ENCODE measurements at places on chromosomes 2 and 18.
A peak's percentile ranks its signal among the peaks of the same experiment; 100 is the strongest.

- DNase-seq: no peak
Measured at GRCh38 chr2:44546459-44547127, 184.8 kb downstream of the CAMKMT start.

DNA sequence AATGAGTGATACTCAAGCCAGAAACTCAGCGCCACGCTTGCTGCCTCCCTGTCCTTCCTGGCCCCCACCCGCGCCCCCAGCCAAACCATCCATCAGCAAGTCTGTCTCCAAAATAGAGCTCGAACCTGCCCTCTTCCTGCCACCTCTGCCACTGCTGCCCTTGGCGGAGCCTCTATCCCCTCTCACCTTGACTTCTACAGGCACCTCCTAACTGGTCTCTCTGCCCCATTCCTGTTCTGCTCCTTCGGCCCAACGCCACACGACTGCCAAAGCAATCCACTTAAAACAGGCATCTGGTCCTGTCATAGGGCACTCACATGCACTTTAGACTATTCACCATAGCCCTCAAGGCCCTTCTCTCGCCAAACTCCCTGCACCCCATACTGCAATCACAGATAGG is 210.3 kb upstream of the SMAD2 start:
- no peak for DNase-seq

DNA sequence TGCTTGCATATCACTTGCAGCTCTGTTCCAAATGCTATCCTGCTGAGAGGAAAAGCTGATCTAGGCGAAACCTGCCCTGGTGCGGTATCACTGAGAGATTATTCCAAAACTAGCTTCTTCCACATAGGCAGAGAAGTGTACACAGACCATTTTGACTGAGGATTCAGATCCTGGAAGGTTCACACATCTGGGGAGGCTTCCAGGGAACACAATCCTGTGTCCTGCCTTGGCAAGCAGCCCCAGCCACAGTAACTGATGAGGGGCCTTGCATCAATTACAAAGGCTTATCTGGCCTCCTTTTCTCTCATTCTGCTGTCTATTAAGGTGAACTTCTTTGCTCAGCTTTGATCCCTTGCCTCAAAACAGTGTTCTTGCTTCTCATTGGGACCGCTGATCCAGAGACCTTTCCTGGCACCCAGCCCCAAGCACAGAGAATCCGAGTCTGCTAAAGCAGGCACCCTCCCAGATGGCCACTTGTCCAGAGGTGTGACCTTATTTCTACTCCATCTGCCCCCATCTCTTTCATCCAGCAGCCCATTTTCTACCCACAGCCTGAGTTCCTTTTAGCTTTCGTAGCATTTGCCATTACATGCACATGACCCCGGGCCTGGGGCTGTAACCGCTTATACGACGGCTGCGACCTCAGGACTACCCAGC is 52.3 kb upstream of the ZFP36L2 start:
- no peak for DNase-seq

DNA sequence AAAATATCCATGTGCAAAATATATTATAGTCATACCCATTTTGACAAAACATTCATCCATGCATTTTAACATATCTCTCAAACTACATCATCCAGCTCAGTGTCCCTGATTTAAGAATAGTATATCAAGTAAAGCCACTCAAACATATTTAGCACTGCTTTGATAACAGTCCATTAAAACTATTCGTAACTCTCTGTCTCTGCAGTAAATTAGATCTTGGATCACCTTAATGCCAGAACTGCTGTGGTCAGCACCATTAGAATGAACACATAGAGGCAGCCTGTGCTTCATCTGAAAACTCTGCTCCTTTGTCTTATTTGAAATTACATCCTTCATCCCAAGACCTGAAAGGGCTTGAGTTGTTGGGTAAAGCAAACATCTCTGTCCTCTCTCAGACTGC is 234.0 kb downstream of the MBD2 start:
- no peak for DNase-seq

- no peak for DNase-seq
Measured at GRCh38 chr2:68970566-68971265, 3.7 kb upstream of the GKN1 start.

DNA sequence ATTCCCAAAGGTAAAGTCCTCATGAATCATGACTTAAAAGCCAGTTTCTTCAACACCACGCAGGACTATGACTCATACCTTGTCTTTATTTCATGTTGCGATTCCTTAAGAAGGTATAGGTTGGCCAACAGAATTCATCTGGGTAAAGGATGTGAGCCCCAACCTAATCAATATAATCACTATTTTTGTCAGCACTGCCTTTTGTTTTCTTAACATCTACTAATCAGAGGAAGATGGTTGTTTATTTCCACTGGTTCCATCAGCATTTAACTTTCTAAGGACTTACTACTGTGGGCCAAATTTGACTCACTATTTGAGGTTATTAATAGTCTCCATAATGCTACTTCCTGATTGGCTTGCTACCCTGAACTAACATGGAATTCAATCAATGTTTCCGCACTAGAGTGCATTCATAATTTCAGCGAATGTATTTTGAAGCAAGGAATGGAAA is 78.6 kb downstream of the SCG2 start:
- no peak for DNase-seq

DNA sequence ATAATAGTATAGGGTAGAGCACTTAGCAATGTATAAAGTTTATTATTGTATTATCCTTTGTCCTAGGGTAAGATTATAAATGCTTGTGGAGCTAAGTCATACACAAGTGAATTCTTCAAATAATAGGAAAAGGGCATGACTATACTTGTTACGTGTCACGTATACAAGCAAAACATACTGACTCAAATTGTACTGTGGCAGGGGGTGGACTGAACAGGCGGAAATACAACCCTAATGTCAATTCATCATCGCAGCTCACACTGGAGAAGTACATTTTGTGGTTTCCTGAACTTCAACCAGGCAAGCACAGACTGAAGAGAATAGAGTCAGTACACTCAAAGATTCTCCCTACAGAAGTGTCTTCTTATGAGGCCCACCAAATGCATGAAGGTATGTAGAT is 201.0 kb downstream of the MBD2 start:
- DNase-seq: no peak

DNA sequence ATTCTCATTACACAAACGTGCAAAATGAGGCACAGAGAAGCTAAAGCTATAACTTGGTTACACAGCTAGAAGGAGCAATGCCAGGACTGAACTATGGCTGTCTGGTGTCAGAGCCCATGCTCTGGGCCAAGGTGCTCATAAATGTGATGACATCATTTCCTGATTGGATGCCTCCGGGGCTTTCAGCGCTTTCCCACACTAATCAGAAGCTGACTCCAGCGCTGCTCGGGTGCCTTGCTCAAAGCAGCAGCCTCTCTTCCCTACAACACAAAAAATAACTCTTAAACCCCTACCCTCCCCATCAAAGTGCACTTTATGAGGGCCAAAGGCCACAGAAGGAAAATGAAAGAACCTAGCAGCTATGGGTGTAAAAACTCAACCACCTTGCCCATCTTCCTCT is 90.7 kb downstream of the STK39 start:
- peak; percentile 23 for DNase-seq

DNA sequence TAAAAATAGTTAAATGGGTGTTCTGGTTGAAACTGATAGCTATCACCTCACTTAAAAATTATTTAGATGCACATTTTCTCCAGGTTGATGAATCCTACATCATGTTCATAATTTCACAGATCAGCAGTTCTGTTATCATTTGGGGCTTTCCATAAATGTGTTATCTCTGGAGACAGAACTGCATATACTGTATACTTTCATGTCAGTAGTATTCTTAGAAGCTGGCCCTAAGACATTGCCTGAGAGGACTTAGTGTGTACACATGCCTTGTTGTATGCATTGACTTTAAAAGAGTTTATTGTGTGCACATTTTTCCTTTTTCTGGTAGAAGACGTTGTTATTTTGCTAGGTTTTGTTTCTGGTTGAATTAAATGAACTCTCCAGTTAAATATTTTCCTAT is 41.0 kb downstream of the PIK3C3 start:
- no peak for DNase-seq

- no peak for DNase-seq
Measured at GRCh38 chr2:232418466-232419244, 12.0 kb downstream of the ALPG start.

DNA sequence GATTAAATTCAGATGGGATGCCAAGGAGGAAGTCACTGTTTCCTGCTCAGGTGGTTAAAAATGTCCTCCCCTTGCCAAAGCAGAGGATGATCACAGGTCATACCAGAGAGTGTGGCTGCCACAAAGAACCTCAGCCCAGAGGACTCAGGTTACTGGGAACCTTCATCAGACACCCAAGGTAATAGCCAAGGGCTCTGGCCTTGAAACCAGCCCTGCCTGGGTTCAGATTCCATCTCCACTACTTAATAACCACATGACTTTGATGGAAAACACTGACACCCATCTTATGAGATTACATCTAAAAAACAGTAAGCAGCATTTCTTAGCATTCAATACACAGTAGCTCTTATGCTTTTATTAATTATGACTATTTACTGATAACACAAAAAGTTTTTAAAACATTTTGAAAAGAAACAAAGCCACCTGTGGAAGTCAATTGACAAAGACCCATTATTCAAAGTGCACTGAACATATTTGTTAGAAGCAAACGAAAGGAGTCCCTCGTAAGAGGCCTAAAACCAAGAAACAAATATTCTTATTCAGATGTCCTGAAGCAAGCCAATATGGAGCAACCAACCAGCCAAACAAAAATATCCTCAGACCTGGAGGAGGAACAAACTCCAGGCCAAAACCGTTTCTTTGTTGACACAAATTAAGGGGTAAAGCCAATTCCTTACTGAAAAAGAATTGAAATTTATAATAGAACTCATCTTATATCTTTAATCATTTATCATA is 241.5 kb downstream of the RNF152 start:
- DNase-seq: no peak

DNA sequence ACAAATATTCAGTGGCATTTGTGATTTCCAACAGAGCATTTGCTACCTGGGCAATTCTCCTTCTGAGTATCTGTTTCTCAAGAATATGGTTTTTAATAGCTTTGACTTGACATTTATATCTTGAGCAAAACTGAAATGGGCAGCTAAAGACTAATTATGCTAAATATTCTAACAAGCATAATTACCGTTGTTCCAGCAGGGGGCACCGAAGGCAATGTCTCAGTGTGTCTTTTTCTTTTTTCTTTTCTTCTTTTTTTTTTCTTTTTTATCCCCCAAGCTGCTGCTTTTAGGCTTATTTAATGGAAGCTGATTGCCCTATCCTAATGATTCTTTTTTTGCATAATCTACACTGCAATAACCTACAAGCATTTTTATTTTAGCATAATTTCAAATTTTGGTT is 138.9 kb upstream of the NABP1 start:
- DNase-seq: peak; percentile 19

DNA sequence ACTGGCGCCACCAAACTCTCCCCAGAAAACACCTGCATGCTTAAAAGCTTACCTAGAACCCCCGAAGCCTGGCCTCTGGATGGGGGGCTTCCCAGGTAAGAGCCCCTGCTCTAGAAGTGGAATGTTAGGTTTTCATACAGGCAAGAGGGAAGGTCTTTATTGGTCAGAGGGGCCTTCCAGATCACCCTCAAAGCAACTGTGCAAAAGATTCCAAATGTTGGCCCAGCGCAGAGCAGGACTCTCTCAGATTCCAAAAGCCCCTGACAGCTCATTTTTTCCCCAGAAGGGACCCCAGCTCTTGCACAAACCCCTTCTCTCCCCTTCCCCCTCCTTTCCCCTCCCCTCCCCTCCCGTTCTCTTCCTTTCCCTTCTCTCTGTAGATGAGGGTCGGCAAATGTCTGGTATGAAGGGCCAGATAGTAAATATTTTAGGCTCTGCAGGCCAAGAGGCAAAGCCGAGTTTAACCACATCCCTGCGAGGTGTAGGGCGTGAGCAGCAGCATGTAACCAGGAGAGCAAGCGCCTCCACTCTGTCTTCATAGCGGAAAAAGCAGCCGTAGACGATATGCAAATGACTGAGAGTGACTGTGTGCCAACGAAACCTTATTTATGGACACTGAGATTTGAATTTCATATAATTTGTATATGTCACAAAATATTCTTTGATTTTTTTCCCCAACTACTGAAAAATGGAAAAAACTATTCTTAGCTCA is 116.9 kb downstream of the SMAD7 start:
- no peak for DNase-seq

- no peak for DNase-seq
Measured at GRCh38 chr2:175903384-175903936, 98.6 kb downstream of the LNPK start.

GRCh38 chr18:40233931-40234616 is 1721.0 kb upstream of the PIK3C3 start:
- no peak for DNase-seq

- DNase-seq: no peak
Measured at GRCh38 chr2:70123829-70124116, 36.5 kb downstream of the PCBP1 start.

- DNase-seq: no peak
Measured at GRCh38 chr2:204033611-204034495, 97.3 kb downstream of the ICOS start.

DNA sequence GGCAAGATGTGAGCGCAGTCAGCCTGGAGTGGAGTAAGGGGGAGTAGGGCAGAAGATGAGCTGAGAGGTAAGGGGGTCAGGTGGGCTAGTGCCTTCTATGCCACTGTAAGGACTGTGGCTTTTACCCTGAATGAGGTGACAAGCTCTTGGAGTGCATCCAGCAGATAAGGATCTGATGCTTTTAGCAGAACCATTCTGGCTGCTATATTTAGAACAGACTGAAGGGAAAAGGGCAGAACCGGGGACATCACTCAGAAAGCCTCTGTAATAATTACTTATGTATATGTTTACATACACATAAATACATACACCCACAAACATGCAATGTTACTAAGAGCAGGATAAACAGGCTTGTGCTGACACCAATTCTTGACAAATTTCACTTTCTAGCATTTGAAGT is 124.8 kb downstream of the DTNB start:
- DNase-seq: no peak

DNA sequence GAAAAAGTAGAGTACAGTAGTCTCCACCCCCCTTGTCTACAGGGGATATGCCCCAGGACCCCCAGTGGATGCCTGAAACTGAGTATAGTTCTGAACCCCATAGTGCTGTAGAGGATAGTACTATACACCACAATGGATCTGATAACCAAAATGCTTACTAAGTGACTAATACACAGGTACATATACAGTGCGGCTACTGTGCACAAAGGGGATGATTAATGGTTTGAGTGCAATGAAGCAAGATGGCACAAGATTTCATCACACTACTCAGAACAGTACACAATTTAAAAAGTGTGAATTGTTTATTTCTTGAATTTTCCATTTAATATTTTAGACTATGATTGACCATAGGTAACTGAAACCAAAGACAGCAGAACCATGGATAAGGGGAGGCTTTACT is 446.9 kb upstream of the NRP2 start:
- peak; percentile 9 for DNase-seq
